ENCODE measurements at places on chromosomes 6 and 20.

- no peak for DNase-seq
Observed at GRCh38 chr20:23536328-23536974, 31.8 kb downstream of the CST9L start.

DNA sequence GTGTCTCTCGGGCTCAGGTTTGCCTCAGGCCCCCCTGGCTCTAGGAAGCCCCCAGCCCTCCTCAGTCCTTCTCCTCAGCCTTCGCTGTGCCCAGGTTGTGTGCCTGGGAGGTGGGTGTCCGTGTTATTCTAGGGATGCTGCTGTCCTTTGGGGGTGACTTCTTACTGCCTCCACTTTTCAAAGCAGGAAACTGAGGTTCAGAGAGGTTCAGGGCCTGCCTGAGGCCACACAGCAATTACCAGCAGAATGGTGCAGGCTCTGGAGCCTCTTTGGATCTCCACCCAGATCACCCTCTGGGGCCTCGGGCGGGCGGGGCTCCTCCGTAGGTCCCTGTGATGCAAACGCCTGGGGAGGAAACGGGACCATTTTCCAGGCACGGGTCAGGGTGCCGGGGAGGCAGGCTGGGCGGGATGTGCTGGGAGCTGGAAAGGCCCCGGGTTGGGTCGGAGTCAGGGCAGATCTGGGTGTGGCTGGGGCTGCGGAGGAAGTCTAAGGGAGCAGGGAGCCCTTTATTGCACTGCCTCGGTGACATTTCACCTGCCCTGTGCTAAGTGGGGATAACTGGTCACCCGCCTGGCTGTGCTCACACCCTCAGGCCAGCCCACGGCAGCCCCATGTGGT is 23.2 kb downstream of the GATA5 start:
- DNase-seq = no peak

GRCh38 chr6:106890447-106890846 is 84.1 kb downstream of the CD24 start:
- DNase-seq = no peak

- no peak for DNase-seq
Observed at GRCh38 chr6:142568857-142569597, 267.2 kb downstream of the ADGRG6 start.

- DNase-seq = no peak
Observed at GRCh38 chr6:74073999-74074398, 378.0 kb downstream of the CD109 start.

GRCh38 chr20:6590891-6591637 is 176.4 kb upstream of the BMP2 start:
- no peak for DNase-seq

DNA sequence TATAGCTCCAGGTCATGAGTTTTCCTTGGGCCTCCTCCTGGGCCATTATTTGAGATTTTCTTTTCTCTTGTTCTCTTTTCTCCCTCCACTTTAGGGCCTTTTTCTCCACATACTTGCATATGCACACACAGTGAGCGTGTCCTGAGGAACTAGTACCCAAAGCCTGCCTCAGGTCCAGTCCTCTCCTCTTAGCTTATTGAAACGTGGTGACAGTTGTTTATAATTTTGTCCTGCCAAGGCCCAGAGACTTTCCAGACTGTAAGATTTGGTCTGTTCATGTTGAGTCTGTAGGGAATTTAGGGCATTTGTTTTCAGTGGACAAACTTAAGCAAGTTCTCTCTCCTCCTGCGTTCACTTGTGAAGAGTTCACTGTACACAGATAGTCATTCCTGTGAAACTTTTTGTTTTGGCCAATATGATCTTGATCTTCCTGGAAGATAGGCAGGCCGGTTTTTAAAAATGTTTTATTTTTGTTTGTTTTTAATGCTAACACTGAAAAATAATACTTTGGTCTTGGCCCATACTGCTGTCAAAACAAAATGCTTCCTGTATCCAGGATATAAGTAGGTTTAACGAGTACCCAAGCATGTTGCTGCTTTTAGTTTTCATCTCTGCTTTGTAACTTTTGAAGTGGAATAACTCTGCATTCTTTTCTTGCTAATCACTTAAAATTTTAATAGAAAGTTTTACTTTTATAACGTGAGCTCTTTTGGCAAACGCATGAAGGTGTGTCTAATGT is 20.7 kb downstream of the LRRC1 start:
- DNase-seq = no peak

DNA sequence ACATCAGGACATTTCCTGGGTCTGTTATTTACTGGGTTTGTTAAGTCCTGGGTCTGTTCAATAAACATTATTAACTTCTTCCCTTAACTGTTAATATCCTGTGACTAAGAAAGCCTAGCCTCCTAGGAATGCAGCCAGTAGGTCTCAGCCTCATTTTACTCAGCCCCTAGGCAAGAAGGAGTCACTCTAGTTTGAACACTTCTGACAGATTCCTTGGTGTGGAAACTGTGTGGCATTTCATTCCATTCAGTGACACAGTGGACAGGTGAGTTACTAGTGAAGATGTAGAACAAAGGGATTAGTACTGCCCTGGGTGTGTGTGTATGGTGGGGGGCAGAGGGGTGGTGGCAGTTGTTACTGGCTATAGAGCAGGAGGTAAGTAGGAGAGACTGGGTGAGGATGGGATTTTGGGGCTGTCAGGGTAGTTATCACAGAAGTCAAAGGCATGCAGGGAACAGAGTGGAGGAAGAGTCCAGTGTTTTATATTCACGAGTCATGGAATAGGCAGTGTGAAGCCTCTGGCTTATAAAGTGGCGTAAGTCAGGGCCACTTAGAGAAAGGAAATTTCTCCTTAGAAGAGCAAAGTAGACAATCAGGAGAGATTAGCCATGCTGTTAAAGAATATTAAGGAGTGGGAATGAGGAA is 28.4 kb downstream of the RNF182 start:
- DNase-seq = no peak

GRCh38 chr6:121876721-121877120 is 441.3 kb downstream of the GJA1 start:
- DNase-seq = no peak

- DNase-seq = peak; percentile 82
Observed at GRCh38 chr20:19397666-19398065, 185.2 kb downstream of the SLC24A3 start.

DNA sequence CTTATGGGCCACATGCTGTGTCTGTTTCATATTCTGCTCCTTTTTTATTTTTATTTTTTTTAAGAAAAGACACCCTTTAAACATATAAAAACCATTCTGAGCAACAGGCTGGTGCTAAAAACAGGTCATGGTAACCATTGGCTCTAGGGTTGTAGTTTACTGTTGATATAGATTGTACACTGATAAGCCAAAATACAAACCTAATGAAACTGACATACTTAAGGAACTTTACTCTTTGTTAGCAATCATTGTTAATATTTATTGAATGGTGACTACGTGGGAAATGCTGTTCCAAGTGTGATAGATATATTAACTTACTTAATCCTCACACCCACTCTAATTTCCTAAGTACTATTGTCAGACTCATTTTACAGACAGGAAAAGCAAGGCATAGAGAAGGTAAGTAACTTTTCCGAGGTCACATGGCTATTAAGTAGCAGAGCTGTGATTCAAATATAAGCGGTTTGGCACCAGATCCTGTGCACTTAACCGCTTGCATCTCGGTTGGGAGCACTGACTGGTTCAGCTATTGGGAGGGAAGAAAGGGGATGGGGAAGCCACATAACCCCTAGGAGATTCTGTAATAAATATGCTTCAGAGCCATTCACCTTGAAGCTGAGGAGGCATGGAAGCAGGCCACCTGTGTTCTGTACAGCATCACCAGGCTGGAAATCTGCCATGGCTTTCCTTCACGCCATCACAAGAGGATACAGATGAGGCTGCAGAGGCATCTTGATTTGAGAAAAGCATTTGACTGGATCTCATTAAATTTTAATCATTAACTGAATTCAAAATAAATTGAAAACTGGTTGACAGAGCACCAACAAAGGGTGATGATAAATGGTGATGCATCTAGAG is 4.9 kb downstream of the TRAF3IP2 start:
- DNase-seq = no peak

- DNase-seq = no peak
Observed at GRCh38 chr20:7113577-7114466, 346.3 kb downstream of the BMP2 start.

- DNase-seq = no peak
Observed at GRCh38 chr20:64139199-64140060, 24.8 kb upstream of the MYT1 start.

DNA sequence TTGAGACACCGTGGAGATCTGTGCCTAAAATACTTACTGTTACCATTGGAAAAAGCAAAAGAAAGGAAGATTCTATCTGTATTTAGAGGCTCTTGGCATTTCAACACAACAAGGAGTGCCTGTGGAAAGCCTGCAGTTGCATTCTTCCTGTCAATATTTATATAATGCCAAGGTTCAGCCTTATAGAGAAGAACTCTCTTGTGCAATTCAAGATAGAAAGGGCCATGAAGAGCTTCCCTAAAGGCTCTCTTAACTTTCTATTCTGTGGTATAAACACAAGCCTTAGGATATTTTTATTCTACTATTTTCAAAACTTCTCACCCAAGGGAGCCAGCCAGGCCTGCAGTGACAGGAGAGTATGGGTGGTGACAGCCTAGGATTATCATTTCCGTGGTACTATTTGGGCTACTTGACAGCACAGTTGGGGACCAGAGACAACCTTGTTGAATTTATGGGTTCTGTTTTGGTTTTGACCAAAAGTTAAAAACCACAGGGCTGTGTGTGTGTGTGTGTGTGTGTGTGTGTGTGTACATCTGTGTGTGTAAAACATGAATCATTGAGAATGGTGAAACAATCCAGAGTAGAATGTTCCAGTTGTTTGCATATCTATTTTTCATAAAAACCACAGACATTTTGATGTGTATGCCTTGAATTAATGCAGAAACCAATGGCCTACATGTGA is 700.9 kb upstream of the SLC35B3 start:
- DNase-seq = peak; percentile 94

- no peak for DNase-seq
Observed at GRCh38 chr6:121351916-121352315, 17.6 kb upstream of the TBC1D32 start.

DNA sequence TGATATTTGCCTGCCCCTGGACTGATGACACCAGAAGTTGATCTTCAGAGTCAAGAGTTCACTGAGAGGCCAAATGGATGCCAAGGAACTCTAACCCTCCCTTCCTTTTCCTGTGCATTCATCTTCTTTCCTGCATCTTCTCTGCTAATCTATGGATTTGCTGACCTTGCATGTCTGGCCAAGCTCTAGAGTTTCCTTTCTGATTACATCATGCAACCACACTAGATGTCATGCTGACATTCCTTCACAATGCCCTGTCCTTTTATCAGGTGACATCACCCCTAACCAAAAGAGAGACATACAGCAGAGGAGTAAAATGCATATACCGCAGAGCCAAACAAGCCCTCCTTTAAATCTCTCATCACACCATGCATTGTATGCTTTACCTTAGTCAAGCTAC is 487.6 kb downstream of the TFAP2A start:
- no peak for DNase-seq

GRCh38 chr6:93794166-93794565 is 374.8 kb upstream of the EPHA7 start:
- DNase-seq = no peak

DNA sequence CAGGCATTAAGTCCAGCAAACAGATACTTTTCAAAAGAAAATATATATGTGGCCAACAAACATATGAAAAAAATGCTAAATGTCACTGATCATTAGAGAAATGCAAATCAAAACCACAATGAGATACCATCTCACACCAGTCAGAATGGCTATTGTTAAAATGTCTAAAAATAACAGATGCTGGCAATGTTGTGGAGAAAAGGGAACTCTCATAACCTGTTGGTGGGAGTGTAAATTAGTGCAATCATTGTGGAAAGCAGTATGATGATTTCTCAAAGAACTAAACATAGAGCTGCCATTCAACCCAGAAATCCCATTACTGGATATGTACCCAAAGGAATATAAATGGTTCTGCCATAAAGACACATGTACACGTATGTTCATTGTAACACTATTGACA is 20.6 kb downstream of the KCNQ5 start:
- no peak for DNase-seq

DNA sequence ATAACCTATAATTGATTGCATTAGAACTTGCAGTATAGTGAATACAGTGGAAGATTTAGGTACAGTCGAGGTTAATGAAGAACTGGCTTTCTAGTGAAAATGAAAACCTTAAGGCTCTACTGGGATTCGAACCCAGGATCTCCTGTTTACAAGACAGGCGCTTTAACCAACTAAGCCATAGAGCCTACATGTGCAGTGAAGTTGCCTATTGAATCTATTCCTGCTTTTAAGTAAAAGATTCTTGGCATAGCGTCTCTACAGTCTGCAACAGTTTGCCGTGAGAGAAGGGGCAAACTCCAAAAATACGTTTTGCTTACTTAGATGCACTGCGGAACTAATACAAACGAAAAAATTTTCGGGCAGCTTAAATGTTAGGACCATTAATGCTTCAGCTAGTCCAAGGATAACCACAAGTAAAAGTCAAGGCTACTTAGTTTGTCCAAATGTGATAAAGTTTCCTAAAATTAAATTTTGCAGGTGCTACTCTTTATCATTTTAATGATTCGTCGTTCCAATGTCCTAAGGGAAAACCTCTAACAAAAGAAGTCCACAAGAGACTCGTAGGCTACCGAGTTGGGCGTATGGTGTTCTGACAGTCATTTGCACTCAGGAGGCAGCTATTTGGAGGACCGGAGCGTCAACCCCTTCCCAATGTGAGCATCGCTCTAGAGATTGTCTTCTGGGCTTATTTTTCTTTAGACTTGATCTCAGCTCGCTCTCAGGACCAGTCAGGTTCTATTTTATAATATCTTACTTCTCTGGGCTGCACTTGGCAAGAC is 31.3 kb upstream of the ZSCAN23 start:
- DNase-seq = peak; percentile 69

DNA sequence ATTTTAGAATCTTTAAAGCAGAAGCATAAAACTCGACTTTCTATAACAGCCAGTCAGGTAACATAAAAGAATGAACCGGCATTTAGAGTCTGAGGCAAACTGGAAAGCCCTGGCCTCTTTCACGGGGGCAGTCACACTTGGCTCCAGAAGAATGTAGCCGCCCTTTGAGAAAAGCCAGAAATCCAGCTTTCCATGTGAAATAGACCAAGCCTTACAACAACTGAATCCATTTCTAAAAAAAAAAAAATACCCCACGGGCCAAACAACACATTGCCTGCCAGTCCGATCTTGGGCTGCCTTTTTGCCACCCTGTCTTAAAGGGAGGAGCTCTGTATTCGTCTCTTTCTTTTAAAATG is 252.9 kb upstream of the TAB2 start:
- no peak for DNase-seq

DNA sequence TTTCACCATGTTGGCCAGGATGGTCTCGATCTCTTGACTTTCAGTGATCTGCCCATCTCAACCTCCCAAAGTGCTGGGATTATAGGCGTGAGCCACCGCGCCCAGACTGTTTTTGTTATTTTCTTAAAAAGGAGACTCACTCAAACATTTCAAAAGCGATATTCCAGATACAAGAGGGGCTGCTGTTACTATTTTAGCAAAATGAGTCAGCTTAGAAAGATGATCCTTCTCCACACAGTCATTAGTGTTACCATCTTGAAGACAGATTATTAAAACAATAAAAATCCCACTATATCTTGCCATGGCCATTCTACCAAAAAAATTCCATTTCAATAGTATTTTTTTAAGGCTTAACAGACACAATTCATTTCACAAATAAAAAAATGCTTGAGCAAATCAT is 102.8 kb downstream of the PREP start:
- no peak for DNase-seq

- peak; percentile 78 for DNase-seq
Observed at GRCh38 chr6:10730254-10730653, 7.4 kb downstream of the TMEM14C start.
